NCI-H2227 treated with DMSO at 0.1 percent for 48 hours (cell line): ENCODE measurements at places on chromosomes 7 and 10.
A peak's percentile ranks its signal among the peaks of the same experiment; 100 is the strongest.

- no peak for DNase-seq
Observed at GRCh38 chr10:2020836-2021235, 283.5 kb upstream of the ADARB2 start.

DNA sequence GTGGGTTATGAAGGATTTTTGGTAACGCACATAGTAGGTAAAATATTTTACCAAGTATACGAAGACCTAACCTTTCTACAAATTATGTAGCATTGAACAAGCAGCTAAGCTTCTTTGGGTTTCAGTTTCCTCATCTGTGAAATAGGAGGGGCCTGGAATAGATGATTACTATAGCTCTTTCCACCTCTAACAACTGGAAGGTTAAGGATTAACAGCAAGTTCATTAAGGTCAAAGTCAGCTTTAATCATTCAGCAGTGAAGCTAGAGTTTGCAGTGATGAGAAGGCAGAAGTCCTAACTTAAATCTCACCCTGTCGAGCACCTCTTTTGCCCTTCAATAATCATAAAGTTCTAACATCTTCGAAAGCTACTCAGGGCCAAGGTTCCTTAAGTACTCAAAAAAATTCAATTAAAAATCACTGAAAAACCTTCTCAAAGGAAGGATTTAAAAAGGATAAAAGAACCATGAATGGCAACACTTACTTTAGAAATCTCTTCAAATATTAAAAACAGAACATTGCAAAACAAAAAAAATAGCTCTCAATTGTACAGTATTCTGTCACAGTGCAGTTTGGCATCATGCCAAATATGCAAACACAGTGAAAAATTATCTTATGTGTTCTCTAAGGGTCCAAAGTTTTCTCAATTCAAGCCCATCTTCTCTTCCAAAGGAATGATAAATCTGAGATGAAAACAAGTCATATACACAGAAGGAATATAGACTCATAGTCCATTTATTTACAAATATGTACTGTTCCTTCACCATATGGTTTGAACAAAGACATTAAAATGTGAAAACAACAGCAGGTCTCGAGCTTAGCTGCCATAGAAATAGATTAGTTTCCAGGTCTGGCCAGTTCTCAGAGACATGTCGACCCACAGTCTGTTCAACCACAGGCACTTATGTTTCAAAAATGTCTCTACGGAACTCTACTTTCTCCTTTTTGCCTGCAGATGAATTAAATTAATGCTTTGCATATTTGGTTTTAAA is 152.0 kb upstream of the SLC13A1 start:
- no peak for DNase-seq

DNA sequence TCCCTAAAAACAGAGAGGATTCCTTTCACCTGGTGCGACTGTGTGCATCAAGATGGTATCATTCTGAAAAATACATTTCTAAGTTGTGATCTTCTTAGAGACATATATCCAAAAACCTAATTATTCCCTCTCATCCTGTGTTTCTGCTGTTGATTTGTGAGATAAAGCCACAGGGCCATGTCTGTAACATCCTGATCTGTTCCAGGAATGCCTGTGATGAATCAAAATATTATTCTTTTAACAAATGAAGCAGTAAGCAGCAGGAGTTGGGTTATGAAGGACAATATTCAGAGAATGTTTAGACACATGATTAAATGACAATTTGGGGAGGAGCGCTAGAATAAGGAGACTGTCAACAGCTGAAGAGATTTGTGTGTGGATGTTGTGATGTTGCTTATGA is 731.4 kb downstream of the KCNMA1 start:
- no peak for DNase-seq

GRCh38 chr10:92693534-92693893 is 3.8 kb downstream of the HHEX start:
- DNase-seq: no peak

DNA sequence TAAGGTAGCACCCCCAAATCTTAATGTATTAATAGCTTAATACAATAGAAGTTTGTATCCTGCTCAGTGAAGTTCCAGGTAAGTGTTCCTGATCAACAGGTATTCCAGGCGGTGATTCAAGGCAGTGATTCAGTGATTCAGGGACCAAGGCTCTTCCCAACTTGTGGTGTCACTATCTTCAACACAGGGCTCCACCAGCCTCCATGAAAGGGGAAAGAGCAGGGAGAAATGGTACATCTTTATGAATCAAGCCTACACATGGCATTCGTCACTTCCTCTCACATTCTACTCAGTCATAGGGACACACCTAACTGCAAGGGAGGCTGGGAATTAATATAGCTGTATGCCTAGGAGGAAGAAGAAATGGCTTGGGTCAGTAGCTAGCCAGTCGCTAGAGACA is 5.1 kb downstream of the GOLGA7B start:
- no peak for DNase-seq

GRCh38 chr10:101569622-101570427 is 18.2 kb downstream of the POLL start:
- peak; percentile 61 for DNase-seq

DNA sequence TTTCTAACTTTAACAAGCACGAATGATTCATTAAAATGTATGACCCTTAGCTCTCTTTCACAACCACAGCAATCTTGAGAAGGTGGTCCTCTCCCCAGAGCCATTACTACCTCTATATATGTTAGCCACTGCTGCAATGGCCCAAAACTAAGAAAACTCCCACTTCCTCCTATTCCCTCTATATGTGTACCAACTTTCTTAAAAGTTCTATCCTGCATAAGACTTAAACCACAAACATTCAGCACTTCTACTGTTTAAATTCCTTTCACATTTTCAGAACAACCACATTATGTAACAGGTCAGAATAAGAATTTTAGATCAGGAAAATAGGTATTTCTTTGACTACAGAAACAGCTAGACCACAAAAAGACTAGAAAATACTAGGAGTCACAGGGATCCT is 36.2 kb downstream of the WASL start:
- no peak for DNase-seq

- no peak for DNase-seq
Observed at GRCh38 chr7:370259-370625, 80.3 kb downstream of the FOXL3 start.

DNA sequence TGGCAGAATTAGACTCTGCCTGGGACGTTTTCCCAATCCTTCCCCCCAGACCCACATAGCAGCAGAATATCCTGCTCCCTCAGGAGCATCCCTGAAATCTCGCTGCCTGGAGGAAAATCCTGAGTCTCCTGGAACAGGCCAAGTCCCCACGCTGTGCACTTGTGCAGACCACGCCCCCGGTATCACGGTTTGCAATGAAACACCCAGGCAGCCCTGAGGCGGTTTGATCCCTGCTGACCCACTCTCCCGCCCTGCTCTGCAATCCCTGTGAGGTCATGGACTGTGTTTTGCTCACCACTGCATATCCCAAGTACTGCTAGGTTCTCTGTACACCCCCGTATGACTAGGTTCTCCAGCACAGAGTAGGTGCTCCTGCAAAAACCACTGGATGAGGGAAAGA is 411.8 kb upstream of the MGMT start:
- no peak for DNase-seq

- DNase-seq: no peak
Observed at GRCh38 chr7:47301657-47302295, 280.1 kb downstream of the TNS3 start.

- DNase-seq: no peak
Observed at GRCh38 chr7:46150721-46151120, 229.6 kb upstream of the IGFBP3 start.

DNA sequence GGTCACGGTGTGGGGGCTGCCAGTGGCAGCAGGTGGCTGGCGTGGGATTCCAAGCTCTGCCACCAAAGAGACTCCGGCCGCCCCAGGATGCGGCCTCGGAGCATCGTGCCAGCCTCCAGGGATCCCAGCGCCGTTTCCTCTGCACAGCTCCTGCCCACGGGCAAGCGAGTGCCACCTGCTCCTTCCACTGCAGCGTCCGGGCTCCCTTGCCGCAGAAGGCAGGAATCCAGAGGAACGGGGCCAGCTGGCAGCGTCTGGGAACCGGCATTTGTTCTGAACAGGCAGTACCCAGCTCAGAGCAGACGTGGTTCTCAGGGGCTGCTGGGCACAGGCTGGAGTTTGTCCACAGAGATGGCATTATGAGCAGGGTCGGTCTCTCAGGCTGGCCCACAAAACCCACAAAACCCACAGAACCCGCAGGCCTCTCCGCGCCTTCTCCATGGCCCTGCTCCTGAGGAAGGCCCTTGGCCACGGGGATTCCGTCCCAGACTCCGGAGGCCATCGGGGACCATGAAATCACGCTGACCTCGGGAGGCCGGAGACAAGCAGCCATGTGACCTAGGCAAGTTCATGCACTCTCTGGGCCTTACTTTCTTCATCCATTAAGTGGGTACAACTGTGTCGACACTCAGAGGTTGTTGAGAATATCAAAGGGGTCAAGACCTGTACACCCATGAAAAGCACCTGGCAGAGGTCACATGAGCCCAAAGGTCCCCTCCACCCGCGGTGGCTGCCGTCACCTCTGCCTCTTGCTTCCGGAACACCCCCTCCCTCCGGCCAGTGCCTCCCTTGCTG is 72.1 kb upstream of the TNRC18 start:
- DNase-seq: no peak

DNA sequence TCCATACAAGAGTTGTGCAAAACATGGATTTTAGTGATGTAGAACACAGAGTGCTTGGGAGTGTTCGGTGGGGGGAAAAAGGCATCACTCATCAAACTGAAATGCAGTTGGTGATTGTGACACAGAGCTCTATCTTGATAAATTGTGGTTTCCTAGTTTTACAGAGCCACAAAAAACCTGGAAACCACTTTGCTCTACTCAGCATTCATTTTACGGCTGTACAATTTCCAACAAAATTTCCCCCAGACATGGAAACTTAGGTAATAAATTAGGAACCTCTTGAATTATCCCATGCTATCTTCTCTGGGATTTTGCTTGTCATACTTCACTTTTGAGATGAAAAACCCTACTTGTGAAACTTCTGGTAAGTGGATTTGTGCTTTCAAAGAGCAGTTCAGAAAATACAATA is 614.9 kb upstream of the FZD8 start:
- DNase-seq: no peak

GRCh38 chr10:6881987-6882386 is 301.9 kb upstream of the PRKCQ start:
- DNase-seq: no peak

DNA sequence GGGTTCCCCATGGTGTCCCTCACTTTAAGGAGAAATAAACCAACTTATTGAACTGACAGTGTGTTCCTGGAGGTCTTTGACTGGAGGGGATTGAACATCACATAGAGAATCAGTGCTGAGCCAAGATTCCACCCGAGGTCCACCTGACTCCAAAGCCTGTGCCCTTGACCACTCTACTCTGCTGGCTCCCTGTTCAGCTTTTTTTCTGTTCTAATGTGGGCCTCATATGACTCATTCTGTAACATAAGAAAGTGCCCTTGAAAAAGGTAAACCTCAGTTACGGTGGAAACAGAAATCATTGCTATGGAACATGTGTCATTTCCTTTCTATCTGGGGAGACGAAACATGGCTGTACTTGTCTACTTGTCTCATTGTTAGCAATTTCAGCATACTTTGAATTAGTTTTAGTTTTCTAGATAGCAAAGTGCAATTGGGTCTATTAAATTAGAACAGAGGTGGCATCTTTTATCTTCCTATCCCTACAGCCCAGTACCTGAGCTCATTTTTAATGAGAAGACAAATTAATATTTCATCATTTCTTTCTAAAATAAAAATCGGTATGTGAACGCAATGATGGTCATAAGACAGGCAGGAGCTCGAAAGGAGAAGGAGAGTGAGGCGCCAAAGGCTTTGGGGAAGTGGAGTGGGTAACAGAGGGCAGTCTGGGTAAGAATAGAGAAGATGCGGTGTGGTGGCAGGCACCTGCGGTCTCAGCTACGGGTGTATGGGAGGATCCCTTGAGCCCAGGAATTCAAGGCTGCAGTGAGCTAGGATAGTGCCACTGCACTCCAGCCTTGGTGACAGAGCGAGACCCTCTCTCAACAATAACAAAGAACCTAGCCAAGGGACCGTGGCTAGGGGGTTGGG is 1.5 kb downstream of the GSDME start:
- DNase-seq: no peak

DNA sequence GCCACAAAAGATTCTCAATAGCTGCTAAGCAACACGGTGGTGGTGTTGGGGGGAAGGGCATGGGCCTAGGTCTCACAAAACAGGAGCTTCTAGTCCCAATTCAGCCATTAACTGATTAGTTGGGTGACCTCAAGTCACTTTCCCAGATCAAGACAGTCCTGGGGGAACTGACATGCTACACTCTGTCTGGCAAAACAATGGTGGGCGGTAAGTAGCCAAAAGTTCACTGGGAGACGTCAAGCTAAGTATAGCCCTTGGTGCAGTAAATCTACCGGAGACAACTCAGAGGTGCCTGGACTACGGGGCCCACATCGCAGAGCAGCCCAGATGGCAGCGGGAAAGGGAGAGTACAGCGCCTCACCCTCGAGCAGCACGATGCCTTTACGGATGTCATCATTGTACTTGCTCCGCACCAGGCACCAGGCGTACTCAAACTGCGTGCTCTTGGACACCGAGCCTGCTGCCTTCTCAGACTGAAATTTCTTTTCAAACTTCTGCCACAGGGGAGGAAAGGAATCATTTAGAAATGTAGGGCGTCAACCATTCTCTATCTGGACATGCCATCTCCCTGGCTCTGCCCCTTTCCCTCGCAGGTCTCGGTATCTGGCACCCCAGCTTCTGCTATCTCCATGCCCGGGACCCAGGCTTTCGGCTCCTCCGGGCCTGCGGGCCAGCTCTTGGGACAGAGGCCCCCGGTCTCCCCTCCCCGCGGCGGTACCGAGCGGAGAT is 1.1 kb downstream of the FIS1 start:
- no peak for DNase-seq

- DNase-seq: no peak
Observed at GRCh38 chr10:75137533-75138438, 26.3 kb downstream of the SAMD8 start.

DNA sequence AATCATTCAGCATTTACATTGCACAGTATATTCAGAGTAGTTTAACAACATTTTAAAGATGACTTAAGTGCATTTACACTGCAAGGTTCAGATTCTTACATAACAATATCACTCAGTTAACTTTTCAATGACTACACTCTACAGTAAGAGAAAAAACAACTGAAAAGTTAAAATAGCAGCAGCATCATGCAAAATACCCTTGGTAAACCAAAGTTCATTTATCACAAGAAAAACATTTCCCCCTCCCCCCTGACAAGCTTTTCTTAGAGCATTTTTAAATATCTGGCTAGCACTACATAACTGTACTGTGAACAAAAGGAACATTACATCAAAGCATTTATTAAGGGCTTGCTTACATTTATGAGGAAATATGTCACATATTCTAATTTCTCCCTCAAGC is 179.5 kb upstream of the HGF start:
- DNase-seq: no peak

- DNase-seq: no peak
Observed at GRCh38 chr7:107007007-107007891, 37.3 kb upstream of the PRKAR2B start.

DNA sequence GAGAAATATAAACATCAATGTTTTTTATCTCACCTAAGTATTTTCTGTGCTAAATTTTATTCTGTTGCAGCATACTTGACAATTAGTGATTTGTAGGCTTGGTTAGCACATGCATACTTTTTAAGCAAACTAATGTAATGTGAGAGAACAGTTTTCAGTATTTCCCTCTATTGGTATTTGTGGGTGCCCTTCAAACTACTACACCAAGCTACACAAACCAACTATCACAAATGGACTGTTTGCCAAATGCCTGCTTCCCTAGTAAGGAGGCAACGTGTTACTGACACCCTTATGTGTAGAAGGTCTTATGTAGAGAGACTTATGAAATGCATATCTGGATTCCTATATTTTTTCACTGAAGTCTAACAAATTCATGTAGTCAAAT is 98.4 kb upstream of the FZD1 start:
- DNase-seq: no peak

GRCh38 chr10:8288600-8288999 is 234.1 kb downstream of the GATA3 start:
- no peak for DNase-seq
